ENCODE measurements at places on chromosomes 2 and 18.

DNA sequence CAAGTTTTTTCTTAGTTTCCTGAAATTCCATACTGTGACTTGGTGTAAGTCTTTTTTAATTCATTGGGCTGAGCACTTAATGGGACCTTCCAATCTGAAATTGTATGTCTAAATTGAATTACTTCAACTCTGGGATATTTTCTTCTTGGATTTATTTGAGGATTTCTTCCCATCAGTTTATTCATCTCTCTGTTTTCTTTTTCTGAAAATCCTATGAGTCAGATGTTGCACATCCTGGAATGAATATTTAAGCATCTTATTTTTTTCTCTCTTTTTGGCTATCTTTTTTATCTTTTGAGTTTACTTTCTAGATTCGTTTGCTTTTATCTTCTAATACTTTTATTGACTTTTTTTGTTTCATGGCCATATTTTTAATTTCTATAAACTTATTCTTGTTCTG, 55.4 kb upstream of the ACYP2 start:
- DNase-seq: no peak

DNA sequence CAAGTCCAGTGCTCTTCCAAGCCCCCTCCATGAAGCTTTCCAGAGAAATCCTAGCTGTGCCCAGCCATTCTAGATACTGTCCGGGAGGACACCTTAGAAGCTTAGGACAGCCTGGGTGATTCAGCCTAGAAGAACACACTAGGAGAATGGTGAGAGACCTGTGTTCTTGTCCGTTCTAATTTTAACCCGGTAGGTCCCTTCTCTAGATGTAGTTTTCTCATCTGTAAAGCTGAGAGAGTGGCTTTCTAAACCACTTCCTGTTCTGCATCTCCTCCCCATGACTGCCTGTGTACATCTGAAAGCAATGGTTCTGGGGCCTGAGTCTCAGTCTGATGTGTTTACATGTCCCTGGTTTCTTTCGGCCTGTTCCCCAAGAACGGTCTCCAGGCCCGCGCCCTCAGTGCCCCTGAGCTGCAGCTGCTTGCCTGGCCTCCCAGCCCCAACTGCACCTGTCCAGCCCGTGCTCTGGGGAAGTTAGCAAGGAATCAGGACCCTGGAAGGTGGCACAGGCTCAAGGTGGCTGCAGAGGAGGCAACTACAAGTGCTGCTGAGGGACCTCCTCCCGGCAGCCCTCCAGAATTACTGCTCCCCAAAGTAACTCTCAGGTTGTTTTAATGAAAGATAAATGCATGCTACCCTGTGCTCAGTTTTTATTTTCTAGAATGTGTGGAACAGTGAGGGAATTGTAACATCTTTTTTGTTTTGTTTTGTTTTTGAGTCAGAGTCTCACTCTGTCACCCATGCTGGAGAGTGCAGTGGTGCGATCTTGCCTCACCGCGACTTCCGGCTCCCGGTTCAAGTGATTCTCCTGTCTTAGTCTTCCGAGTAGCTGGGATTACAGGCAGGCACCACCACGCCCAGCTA, 105.9 kb downstream of the LBH start:
- peak; percentile 94 for DNase-seq

GRCh38 chr18:57839942-57840381, 36.8 kb upstream of the ATP8B1 start:
- DNase-seq: no peak

GRCh38 chr18:78875016-78875777, 104.4 kb upstream of the SALL3 start:
- DNase-seq: no peak

DNA sequence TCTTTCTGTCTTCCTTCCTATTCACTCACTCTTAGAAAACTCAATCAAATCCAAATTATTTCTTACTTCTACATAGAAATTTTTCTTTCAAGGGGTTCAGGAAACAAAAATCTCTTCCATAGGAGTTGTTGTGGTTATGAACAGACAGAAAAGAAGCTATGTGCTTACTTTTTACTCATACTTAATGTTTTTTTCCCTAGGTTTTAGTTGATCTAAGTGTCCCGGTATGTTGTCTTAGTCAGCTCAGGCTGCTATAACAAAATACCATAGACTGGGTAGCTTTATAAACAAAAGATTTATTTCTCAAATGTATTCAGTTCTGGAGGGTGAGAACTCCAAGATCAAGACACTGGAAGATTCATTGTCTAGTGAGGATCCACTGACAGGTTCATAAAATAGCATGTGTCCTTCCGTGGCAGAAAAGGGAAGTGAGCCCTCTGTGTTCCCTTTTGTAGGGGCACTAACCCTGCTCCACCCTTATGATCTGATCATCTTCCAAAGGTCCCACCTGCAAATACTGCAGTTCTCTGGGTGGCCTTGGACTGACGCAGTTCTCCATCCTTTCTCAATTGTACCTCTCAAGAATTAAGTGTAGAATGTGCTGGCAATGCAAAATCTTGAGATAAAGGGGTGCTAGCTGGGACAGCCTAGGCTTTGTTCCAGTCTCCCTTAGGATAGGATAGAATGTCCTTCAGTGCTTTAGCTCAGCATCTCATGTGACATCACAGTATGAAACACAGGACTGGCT, 14.4 kb upstream of the VRK2 start:
- DNase-seq: no peak

All from MM.1S (cell line).